ENCODE measurements at places on chromosomes 2 and 18.

DNA sequence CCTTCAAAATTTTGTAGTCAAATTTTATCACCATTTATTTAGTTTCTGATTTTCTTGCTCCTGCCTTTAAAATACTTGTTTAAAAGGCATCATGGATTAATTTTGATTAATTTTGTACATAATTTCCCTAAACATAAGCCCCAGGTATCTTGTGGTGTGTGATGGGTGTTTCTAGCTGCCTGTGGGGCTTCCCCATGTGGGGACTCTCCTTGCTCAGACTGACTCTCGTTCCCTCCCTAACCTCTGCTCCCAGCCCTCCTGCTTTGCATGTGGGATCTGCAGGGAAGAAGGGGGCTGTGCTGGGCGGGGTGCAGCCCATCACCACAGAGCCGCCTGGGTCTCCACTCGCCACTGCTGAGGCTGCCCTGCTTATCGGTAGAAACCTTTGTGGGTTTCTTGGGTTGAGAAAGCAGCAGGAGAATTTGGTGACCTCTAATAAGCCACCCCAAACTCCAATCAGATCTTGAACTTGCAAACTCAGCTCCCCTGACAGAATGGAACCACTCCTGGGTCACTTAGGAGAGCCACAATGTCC, 72.5 kb downstream of the MRPS9 start:
- DNase-seq: no peak

DNA sequence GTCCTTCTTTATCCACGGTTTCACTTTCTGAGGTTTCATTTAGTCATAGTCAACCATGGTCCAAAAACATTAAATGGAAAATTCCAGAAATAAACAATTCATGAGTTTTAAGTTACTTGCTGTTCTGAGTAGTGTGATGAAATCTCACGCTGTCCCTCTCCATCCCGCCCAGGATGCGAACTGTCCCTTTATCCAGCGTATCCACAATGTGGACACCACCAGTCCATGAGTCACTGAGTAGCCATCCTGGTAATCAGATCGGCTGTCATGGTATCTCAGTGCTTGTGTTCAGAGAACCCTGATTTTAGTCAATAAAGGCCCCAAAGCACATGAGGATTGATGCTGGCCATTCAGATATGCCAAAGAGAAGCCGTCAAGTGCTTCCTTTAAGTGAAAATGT, 3.7 kb downstream of the SP140L start:
- no peak for DNase-seq

- no peak for DNase-seq
Measured at GRCh38 chr2:159287733-159288132, 1.2 kb upstream of the WDSUB1 start.

- no peak for DNase-seq
Measured at GRCh38 chr18:50523165-50523564, 36.7 kb upstream of the MAPK4 start.

GRCh38 chr2:218313356-218313755, 21.1 kb upstream of the TMBIM1 start:
- DNase-seq: no peak

DNA sequence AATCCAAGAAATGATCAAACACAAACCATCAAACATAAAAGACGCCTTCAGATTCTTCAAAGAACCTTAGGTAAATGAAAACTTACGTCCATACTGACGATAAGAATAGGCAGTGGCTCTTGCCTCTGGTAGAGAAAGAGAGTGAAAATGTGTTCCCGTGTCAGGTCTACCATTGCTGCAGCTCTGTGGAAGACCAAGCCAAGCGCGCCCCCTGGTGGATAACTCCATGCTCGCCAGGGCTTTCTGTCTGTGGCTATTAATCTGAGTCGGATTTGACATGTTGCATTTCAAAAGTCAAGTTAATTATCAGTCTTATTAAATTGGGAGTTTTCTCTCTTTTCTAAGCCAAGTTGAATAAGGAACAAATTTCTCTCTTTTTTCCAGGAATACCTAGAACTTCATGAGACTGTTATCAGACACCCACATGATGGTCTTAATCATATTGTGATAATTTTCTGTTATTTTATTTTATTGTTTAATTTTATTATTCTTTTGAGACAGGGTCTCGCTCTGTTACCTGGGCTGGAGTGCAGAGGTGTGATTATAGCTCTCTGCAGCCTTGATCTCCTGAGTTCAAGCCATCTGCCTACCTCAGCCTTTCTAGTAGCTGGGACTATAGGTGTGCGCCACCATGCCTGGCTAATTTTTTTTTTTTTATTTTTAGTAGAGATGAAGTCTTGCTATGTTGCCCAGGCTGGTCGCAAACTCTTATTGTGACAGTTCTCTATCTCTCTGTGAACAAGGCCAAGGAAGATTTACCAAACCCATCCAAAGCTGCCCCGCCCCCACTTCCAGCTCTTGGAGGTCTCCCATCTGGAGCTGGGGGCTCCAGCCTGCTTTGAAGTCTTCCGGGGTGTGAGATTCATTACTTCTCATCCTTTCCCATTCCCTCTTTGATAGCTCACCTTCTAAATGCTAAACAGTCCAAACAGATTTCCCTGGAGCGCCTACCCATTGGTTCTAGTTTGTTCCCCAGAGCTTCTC, 15.8 kb upstream of the ZAP70 start:
- peak; percentile 59 for DNase-seq

DNA sequence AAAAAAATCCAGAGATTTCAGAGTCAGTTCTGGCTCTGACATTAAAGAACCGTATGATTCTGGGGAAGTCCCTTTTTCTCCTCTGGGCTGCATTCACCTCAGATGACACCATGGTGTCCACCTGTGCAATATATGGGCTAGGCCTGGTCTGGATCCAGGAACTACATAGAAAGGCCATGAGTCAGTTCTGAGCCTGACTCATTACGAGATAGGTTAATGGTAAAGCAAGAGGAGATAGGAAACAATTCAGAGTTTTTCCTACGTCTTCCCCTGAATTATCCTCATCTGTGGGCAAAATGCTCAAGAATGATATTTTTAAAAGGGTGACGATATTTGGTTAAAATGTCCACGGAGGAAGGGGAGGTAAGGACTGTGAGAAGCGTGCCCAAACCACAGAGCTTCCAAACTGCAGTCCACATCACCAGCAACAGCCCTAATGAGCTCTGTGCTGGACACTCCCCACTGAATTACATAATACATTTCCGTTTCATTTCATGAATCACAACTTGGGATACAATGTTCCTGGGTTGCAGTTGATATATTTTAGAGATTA, 180.1 kb upstream of the OSR1 start:
- DNase-seq: peak; percentile 96

DNA sequence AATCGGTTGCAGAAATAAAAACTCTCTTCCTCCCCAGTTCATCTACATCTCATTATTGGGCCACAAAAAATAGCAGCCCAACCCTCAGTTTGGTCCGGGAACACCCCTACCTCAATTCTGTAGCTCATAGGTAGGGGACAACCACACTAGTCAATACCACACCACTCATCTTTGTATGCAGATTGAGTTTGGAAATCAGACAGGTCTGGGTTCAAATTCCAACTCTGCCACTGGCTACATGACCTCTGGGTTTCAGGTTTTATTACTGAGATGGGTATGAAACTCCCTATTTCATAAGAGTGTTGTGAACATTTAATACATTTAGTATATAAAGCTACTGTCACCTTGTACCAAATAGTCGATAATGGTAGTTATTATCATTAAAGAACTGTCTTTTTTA, 2.2 kb upstream of the SUCLG1 start:
- DNase-seq: no peak

GRCh38 chr2:66539452-66539851, 104.5 kb downstream of the MEIS1 start:
- no peak for DNase-seq

- no peak for DNase-seq
Measured at GRCh38 chr18:22377769-22378168, 39.9 kb downstream of the CTAGE1 start.

- no peak for DNase-seq
Measured at GRCh38 chr2:207184348-207184747, 18.6 kb upstream of the KLF7 start.

- no peak for DNase-seq
Measured at GRCh38 chr2:46973673-46974072, 58.1 kb upstream of the MCFD2 start.

DNA sequence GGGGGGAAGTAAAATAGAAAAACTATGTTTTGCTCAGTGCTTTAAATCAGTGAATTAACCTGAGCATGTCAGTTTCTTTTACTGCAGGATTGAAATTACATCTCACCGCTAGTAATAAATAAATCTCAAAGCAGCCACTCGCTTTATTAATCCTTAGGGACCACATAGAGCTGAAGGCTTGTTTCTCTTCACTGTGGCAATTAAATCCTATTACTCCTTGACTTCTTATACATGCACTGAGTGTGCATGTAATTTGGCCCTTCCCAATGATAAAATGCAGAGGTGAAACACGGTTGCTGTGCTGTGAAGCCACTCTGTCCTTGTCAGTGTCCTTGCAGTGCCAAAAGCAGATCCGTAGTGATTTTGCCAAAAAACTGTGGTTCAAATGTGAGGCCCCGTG, 77.1 kb upstream of the RBM44 start:
- no peak for DNase-seq

- DNase-seq: no peak
Measured at GRCh38 chr2:180720829-180721228, 259.6 kb upstream of the UBE2E3 start.

DNA sequence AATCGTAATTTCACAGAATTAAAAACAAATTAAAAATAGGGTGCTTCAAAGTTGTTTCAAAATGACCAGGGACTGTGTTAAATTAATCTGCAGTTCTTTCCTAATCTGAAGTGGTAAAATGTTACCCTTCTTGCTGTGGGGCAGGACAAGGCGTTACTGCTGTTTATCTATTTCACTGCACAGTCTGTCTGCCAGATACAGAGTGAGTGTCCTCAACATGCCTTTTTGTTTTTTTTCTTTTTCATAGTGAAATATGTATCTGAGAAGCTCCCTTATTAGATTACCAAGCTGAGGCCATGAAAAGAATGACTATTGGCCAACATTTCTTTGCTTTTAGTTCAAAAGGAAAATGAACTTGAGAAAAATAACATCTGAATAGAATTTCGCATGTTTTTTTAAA, 38.0 kb downstream of the KCTD1 start:
- no peak for DNase-seq

DNA sequence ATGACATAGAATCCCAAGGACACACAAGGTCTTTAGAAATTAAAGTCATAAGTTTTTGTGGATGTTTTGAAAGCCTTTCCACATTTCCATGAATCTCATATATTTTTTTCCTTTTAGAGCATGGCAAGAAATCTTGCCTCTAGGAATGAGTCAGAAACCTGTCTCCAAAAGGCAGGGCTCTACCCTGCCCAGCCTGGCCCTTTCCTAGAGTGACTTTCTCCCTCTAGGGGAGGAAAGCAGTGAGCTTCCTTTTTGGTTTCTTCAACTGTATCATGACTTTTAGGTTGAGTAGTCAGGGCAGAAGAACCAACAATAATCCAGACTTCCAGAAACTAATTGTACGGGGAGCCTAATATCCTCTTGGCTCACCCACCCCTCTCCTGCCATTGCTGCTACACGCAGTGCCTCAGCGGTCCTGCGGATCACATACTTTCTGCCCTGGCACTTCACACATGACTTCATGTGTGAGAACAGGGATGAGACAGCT, 300.3 kb downstream of the AGPS start:
- DNase-seq: peak; percentile 82

- DNase-seq: no peak
Measured at GRCh38 chr2:128493880-128494279, 175.2 kb upstream of the HS6ST1 start.

DNA sequence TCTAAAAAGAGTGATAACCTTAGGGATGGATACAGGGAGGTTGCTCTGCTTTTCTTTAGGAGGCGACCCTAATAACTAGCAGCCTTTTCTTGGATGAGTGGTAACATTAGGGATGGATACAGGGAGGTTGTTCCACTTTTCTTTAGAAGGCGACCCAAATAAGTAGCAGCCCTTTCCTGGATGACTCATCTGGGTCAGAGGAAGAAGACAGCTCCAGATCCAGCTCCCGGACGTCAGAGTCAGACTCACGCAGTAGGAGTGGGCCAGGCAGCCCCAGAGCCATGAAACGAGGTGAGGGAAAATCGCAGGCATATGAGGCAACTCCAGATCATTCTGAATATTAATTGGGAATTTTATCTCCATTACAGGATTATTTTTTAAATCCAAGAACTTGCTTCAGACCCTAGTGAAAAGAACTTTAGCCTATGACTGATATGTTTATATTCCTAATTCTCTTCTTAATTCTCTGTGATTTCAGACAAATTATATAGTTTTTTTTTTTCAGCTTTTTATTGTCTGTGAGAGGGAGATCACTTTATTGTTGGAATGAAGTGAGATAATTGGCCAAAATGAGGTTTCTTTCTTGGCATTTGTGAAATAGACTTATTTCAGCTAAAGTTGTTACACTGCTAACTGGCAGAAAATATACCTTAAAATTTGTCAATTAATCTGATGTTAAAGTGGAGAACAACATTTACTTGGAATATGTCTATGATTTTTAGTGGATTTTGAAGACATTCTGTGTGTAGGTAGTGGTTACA, 31.2 kb upstream of the C1GALT1C1L start:
- no peak for DNase-seq

DNA sequence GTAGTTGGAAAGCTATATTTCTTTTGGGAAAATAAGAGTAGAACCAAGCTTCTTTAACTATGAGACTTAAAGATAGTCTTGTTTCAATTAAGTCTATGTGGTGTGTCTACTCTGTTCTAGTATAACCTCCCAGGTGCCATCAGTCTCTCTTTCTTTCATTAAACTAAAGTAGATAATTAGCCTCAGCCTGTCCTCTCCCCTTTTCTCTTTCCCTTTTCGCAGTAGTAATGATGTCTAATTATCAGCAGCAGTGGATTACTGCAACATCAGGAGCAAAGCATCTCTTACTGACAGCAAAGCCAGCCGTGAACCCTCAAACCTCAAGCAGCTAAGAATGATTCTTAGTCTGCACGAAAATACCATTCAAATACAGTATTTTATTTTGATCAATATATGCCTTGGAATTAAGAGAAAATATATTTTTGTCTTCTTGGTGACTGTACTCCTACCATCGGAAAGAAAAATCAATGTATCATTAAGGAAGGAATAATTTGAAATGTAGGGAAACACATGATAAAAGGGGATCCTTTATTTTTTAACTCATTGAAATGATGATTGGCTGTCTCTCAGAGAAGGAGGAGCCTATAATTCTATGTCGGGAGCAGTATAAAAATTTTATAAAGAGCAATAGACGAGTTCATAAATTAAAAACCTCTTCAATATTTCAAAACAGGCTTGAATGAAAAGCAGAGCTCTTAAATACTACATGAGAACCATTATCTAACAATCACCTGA, 4.5 kb downstream of the NOL4 start:
- DNase-seq: no peak

GRCh38 chr18:68564961-68565360, 149.9 kb downstream of the TMX3 start:
- DNase-seq: no peak

GRCh38 chr2:120955427-120955826, 219.8 kb downstream of the GLI2 start:
- DNase-seq: no peak

- no peak for DNase-seq
Measured at GRCh38 chr18:23036660-23037201, 98.6 kb upstream of the CABLES1 start.

GRCh38 chr2:558302-558642, 118.9 kb downstream of the TMEM18 start:
- no peak for DNase-seq
